ENCODE measurements at places on chromosomes 11 and 22.

DNA sequence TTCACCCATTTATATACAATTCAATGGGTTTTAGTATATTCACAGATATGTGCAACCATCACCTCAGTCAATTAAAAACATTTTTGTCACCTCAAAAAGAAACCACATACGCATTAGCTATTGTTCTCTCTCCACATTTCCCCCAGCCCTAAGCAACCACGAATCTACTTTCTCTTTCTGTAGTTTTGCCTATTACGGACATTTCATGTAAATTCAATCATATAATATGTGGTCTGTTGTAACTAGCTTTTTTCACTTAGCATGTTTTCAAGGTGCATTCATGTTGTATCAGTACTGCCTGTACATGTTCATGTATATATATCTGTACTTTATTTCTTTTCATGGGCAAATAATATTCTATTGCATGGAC lies 104.7 kb upstream of the RRM1 start:
- no peak for DNase-seq

DNA sequence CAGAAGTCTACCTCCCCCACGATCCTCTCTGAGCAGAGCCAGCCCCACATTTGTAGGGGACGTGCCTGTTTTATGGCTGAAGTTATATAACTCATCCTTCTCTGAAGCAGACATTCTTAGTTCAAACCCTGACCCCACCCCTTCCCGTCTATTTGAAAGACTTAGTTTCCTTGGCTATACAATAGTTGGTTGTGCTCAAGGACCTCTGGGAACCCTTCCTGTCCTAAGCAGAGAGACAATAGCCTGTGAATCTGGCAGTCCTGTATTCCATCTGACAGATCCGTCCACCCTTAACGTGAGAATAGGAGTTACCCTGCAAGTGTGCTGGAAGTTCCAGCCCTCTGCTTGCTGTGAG lies 75.2 kb downstream of the MN1 start:
- DNase-seq = no peak

GRCh38 chr11:111000400-111001080 lies 245.0 kb upstream of the POU2AF2 start:
- DNase-seq = no peak

- DNase-seq = no peak
These were observed 20.7 kb upstream of the C11orf96 start for GRCh38 chr11:43921561-43922294.

DNA sequence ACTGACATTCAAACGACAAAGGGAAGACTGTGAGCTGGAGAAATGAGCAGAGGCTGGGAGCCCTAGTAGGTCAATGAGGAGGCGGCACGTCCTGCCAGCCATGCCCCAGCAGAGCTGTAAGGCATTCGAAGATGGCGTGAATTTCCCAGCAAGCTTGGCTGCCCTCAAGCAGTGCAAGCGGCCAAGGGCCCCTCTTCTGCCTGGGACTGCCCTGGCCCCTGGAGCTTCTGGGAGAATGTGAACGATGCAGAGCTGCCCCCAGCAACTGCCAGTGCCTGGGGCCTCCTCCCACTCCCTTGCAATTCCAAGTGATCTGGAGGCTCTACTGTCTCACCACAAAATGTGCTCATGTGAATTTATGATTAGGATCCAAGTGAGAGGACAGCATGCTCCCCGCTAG lies 4.3 kb downstream of the PPM1F start:
- DNase-seq = no peak

- DNase-seq = no peak
These were observed 20.9 kb downstream of the INCENP start for GRCh38 chr11:62144641-62145255.

DNA sequence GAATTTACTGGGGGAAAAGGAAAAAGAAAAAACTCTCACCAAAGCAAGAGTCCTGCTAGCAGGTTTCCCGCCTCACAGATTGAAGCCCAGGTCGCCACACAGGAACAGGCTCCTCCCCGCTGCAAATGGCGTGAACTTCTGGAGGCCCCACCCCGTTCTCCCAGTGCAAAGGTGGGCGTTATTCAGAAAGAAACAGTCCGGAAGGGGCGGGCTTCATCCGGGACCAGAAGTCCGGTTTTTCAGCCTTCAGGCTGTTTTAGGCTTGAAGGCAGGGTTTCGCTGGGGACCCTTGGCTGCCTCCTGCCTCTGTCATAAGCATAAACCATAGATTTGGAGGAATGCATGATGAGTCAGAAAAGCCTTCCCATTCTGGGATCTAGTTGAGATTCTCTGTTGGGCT lies 148.3 kb upstream of the POU2AF2 start:
- DNase-seq = no peak

DNA sequence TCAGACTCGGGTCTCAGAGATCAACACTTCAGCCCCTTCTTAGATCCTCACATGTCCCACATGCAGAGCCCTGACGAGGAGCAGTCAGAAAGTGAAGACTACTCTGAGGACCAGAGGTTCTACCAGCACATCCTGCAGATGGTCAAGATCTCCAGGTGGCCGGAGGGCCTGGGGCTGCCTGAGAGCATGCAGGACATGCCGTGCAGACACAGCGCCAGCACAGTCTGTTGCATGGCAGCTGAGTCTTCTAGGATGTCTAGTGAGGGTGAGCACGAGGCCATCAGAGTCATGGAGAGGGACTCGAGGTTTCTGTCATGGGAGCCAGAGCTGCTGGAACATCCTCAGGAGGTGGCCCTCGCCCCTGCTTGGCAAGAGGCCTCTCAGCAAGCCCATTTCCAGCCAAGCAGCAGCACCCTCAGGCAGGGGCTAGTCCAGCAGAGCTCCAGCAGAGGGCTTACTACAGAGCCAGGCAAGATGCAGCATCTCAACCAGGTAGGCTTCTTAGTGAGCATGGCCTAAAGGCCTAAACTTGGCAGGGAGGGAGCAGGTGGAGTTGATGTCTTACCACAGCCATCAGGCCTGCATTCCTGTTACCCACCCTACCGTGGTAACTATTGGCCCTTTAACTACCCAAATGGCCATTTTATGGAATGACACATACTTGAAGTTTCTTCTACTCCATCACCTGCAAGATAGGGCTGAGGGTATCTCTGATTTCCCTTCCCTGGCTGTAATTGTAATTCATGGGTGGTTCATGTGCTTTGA lies 28.7 kb downstream of the CEP164 start:
- DNase-seq = no peak

DNA sequence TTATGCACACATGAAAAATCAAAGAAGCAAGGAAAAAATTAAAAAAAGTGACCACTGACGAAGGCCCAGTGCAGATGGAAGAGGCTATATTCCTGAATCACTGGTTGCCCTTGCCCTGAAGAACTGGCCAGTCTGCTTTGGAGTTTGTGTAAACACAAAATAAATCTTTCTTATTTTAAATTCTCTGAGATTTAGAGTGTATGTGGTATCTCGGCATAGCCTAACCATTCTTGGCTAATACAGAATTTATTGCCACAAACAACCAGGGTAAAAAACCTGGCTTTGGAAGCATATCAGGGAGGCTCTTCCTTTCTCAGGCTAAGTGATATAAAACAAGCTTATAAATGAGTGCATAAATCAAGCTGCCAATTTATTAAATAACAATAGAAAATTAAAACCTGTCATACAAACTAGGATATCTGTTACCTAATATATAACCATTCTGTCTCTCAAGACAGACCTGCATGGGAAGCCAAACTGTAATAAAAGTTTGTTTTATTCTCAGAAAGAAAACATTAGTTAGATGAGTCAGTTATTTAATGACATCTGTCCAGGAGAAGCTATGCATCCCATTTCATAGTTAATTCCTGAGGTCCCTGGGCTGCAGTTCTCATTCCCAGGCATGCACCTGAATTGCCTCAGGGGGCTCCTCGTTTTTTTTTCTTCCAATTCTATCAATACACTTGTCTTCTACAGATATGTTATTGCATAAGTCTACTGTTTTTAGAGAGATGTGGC lies 6.1 kb upstream of the TMEM135 start:
- DNase-seq = no peak

DNA sequence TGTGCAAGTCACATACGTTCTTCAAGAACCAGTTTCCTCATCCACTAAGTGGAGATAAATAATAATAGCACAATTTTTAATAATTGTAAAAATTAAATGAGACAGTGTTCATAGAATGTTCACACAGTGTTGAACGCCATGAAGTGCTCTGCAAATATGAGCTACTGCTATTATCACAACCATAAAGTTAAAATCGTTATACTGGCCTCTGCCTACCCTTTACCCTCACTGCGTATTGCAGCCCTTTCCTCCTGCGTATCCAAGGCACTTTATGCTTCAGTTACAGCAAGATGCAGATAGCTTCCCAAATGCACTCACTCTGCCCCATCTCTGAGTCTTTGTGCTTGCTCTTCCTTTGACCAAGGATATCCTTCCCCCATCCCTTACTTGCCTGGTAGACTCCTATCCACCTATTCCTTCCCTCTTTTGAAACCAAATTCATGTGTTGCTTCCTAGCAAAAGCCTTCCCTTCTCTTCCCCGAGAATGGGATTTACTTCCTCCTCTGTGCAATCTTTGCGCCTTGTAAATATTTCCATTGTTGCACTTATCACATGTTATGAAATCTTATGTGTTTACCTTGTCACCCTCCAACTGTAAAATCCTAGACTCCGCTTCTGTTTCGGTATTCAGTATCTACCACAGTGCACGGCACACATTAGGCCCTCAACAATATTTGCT lies 196.9 kb downstream of the ADAMTS15 start:
- DNase-seq = no peak

GRCh38 chr22:30596886-30597285 lies 5.2 kb upstream of the PES1 start:
- DNase-seq = no peak

DNA sequence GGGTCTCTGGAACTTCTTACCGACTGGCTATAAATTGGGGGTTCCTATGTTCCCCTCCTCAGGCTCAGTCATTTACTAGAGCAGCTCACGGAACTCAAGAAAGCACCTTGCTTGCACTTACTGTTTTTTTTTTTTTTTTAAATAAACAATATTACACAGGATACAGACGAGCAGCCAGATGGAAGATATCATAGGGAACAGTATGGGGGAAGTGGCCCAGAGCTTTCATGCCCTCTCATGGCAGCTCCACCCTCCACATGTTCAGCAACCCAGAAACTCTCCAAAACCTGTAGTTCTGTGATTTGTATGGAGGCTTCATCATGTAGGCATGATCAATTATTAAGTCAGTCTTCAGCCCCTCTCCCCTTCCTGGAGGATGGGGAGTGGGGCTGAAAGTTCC lies 7.5 kb downstream of the UVRAG start:
- no peak for DNase-seq

Data from stimulated activated CD8-positive, alpha-beta memory T cell treated with anti-CD3 and anti-CD28 coated beads, Interleukin-7, amount 100 ng/mL, for 1 hour (primary cell).